ENCODE measurements at places on chromosomes 1 and 21.

- DNase-seq = no peak
Measured at GRCh38 chr1:236140705-236141446, 1.5 kb upstream of the GPR137B start.

DNA sequence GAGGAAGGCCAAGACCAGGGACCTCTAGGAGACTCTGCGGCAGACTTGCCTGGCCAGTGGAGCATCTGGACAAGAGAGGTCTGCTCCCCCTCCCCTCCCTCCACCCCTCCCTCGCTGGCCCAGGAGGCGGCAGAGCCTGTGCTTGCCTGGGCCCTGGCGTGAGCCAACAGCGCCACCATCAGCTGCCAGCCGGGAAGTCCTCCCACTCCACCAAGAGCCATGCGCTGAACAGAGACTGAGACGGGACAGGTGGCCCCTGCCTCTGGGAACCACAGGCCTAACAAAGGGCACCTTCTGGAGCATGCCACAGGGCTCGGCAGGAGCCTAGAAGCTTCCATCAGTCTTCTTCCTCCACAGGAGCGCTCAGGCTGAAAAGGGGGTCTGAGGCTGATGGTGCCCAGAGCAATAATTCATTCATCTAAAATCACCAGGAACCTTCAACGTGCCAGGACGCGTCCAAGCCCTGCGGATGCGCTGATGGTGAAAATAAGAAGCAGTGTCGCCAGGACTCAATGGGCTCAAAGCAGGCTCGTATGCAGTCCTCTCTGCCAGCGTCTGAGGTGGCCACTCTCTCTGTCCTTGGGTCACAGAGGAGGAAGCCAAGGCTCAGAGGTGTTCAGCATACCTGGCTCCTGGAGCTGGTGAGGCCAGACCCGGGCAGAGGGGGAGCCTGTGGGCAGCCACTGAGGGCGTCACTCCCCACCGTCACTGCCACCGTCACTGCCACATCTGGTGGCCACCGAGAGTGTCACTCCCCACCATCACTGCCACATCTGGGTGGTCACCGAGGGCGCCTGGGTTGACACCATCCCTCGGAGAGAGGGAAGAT is 161.2 kb downstream of the NPHP4 start:
- peak; percentile 18 for DNase-seq

- no peak for DNase-seq
Measured at GRCh38 chr1:161088587-161089110, 709 bp downstream of the NECTIN4 start.

DNA sequence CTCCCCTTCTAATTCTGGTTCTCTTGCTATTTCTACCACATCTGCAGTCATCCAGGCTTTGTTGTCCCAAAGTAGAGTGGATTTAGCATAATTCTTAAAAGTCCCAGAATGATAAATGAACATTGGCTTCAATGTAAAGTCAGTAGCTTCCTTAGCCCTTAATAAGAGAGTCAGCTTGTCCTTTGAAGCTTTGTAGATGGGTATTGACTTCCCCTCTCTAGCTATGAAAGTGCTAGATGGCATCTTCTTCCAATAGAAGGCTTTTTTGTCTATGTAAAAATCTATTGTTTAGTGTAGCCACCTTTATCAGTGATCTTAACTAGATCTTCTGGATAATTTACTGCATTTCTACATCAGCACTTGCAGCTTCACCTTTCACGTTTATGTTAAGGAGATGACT is 181.4 kb upstream of the B3GALT2 start:
- no peak for DNase-seq

DNA sequence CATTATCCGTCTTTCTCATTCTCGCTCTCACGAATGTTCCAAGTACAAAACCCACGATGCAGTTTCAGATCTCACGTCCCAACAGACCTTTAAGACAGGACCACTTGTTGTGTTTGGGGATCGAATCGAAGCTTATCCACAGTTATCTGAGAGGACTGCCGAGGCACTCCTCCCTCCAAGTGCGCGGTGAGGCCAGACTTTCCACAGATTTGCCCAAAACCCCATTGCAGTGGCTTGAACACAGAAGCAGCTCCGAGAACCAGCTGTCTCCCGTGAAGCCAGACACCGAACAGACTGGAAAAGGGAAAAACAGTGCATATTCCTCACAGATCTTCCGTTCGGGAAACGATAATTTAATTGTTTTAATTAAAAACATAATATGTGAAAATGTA is 46.5 kb upstream of the COL6A2 start:
- DNase-seq = no peak

- no peak for DNase-seq
Measured at GRCh38 chr1:208159555-208160258, 84.5 kb downstream of the PLXNA2 start.

DNA sequence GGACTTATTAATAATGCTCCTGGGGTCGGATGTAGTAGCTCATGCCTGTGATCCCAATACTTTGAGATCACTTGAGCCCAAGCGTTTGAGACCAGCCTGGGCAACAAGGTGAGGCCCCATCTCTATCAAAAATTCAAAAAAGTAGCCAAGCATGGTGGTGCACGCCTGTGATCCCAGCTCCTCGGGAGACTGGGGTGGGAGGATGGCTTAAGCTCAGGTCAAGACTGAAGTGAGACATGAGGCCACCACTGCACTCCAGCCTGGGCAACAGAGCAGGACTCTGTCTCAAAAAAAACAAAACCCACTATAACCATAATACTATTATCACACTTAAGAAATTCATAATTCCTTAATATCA is 1.6 kb upstream of the DEGS1 start:
- DNase-seq = no peak

GRCh38 chr1:3926956-3927355 is 26.9 kb upstream of the C1orf174 start:
- DNase-seq = no peak

DNA sequence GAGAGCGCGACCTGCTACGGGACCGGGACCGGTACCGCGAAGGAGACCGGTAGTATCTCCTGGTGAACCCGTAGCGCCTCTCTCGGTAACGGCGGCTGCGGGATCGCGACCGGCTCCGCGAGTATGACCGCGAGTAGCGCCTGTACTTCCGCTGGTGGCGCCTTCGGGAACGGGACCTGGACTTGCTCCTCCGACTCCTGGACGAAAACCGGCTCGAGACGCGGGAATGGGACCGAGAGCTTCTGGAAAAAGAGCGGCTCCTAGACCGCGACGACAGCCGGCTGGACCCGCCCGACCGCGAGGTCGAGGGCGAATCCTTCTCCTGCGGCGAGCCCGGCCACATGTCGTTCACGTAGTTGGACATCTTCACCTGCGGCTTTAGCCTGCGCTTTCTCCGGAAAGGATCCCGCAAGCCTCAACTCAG is 642 bp downstream of the RSRP1 start:
- DNase-seq = no peak

DNA sequence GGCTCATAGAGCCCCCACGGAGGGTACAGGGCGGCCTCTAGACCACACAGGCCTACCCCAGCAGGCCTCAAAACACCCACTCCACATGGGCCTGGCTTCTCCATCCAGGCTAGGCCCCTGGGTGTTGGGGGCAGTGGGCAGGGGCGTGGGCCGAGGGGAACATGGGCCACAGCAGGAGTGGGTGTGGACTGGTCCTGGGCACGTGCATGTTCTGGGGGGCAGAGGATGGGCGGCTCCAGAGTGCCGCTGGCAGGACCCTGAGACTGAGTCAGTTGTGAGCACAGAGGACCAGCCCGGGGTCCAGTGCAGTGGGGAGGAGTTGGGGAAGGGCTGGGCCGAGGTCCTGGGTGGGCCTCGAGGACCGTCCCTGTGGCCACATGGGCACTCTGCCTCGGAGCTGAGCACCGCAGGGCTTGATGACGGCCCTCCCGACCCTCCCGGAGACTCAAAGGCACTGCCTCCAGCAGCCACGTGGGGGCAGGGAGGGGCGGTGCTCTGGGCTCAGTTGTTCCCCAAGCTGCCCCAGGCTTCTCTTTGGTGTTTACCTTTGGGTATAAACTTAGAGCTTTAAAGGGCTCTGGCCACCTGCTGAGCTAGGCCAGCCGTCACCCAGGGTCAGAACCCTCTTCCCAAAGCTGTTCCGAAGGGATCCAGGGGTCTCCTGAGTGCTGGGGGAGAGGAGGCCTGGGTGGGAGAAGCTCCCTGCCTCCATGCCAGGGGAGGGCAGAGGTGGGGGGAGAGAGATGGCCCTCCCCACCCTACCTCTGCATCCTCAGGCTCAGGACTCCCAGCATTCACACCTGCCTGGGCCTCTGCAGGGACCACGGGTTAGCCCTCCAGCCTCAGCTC is 79.9 kb downstream of the MORN1 start:
- peak; percentile 29 for DNase-seq

DNA sequence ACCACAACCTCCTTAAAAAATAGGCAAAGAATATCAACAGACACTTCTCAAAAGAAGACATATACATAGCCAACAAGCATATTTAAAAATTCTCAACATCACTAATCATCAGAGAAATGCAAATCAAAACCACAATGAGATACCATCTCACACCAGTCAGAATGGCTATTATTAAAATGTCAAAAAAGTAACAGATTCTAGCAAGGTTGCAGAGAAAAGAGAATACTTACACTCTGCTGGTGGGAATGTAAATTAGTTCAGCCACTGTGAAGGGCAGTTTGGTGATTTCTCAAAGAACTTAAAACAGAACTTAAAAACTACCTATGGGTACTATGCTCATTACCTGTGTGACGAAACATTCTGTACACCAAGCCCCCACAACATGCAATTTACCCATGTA is 20.7 kb downstream of the CD1B start:
- no peak for DNase-seq

GRCh38 chr1:56505792-56506743 is 73.3 kb downstream of the PLPP3 start:
- no peak for DNase-seq

- DNase-seq = no peak
Measured at GRCh38 chr1:69744381-69744780, 176.7 kb downstream of the LRRC7 start.

- DNase-seq = no peak
Measured at GRCh38 chr1:226875641-226876295, 5.4 kb downstream of the PSEN2 start.

GRCh38 chr1:112783059-112783458 is 67.9 kb upstream of the PPM1J start:
- no peak for DNase-seq

GRCh38 chr1:214557952-214558735 is 6.7 kb upstream of the PTPN14 start:
- DNase-seq = no peak

DNA sequence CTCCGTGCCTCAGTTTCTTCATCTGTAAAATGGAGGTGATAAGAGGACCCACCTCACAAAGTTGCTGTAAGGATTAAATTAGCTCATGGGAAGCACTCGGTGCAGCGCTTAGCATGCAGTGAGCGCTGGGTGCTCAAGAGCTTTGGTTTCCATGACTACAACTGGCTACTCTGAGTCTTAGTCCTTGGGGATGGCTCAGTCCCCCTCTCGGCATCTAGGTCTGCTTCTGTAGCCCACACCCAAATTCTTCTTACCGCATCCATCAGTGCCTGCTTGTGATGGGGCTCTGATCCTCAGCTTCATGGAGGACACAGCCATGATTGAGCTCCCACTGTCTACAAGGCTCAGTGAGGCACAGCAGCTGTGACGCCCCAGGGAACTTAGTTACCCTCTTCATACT is 159.0 kb downstream of the ACTL8 start:
- no peak for DNase-seq

DNA sequence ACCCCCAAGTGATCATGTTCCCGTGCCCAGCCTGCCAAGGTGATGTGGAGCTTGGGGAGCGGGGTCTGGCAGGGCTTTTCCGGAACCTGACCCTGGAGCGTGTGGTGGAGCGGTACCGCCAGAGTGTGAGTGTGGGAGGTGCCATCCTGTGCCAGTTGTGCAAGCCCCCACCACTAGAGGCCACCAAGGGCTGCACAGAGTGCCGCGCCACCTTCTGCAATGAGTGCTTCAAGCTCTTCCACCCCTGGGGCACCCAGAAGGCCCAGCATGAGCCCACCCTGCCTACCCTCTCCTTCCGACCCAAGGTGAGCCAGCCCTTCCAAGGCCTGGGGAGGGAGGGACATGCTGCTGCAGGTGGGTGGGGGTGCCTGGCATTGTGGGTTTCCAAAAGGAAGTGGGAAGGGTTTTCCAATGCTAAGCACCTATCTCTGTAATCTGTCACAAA is 2.3 kb downstream of the TRIM46 start:
- DNase-seq = no peak

GRCh38 chr1:167433884-167434283 is 84.4 kb downstream of the CD247 start:
- no peak for DNase-seq

GRCh38 chr1:42692911-42693310 is 10.7 kb downstream of the YBX1 start:
- DNase-seq = no peak

DNA sequence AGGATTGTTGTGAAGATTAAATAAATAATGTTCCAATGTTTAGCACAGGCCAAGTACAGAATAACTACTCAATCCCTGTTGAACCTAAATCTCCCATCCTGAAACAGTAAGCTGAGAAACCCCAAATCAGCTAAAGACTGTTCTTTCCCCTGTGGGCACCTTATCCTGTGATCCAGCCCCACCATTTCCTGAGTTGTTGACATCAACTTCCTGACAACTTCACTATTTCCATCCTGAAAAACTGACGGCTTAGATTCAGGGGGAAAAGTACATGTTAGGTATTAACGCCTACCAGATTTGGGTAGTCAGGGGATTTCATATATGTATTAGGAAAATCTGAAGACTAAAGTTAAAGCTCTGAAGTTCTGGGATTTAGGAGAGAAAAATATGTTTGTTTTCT is 51.7 kb upstream of the PALMD start:
- DNase-seq = no peak

DNA sequence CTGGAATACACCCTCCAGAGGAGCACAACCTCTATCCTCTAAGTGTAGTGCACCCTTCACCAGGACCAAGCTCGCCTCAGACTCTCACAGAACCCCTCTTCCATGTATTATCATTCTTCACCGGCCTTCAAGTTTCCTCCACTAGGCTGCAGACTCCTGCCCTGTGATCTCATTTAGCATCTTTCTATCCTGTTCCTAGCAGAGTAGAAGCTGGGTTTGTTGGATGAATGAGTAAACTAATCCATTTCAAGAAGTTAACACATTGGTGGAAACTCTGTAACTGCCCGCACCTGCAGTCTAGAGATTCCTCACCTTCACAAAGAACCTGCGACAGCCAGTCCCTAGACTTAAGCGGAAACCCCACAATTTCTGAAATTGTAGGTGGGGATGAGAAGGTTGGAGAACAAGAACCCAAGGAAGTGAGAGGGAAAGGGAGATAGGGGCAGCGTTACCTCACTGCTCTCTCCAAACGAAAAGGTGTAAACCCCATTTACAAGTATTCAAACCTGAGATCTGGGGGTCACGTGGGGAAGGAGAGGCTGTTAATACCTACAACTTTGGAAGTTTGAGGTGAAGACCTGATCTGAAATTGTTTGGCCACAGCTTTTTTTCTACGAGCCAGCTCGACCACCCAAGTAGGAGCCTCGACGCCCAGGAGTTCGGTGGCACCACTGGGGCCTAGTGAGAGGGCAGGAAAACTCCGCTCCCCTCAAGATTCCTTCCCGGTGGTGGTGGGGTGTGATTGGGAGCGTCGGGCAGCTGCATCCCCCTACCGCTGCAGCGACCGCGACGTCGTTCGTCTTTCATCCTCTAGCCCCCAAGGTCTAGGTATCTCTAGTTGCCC is 1.2 kb downstream of the PTPN14 start:
- no peak for DNase-seq

- DNase-seq = no peak
Measured at GRCh38 chr1:219075121-219075879, 98.4 kb upstream of the LYPLAL1 start.

All from NCI-H1930 (cell line).